Activated CD8-positive, alpha-beta memory T cell treated with anti-CD3 and anti-CD28 coated beads, Interleukin-2, amount 10 ng/mL, durations not matched to agents 7 days and 5 days (primary cell): ENCODE measurements at places on chromosomes 12 and 14. TPM values are rescaled to one million over a fixed set of nuclear protein-coding genes. Genes with fewer than 3 reads are reported as not detected.

GRCh38 chr14:70663707-70664179 lies 22.0 kb downstream of the TTC9 start:
- H3K4me1 ChIP-seq, result peaks cover 47% of the 10 kb centered on the region
- H3K27ac ChIP-seq, result no peak overlapping the region

GRCh38 chr14:32166924-32167323 lies 34.9 kb upstream of the RNU6-7 start:
- no peaks in the 10 kb centered on the region for H3K27me3 ChIP-seq
- H3K27ac ChIP-seq, result no peak overlapping the region
- DNase-seq, result no peak
- H3K4me1 ChIP-seq, result no peaks in the 10 kb centered on the region

GRCh38 chr12:29889737-29890136 lies 106.0 kb upstream of the TMTC1 start:
- H3K27ac ChIP-seq, result no peak overlapping the region
- no peak overlapping the region for H3K4me3 ChIP-seq
- H3K27me3 ChIP-seq, result no peaks in the 10 kb centered on the region

DNA sequence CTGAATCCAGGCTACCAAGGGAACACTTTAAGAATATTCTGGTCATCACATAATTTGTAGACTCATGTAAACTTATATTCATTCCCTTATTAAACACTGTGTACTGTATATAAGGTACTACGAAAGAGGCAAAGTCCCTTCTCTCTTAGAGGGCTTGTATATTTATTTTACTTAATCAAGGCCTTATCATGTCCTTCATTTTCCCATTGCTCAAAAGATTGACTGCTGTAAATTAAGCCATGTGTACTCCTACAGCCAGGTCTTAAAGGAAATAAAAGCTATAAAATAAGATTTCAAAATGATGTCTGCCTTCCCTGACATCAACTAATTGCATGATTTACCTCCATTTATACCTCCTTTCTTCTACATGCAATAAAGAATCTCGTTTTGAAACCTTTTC lies 5.0 kb downstream of the DENND5B start:
- H3K27me3 ChIP-seq, result peaks cover 37% of the 10 kb centered on the region
- DNase-seq, result no peak
- no peak overlapping the region for H3K27ac ChIP-seq
- H3K36me3 ChIP-seq, result no peaks in the 10 kb centered on the region

DNA sequence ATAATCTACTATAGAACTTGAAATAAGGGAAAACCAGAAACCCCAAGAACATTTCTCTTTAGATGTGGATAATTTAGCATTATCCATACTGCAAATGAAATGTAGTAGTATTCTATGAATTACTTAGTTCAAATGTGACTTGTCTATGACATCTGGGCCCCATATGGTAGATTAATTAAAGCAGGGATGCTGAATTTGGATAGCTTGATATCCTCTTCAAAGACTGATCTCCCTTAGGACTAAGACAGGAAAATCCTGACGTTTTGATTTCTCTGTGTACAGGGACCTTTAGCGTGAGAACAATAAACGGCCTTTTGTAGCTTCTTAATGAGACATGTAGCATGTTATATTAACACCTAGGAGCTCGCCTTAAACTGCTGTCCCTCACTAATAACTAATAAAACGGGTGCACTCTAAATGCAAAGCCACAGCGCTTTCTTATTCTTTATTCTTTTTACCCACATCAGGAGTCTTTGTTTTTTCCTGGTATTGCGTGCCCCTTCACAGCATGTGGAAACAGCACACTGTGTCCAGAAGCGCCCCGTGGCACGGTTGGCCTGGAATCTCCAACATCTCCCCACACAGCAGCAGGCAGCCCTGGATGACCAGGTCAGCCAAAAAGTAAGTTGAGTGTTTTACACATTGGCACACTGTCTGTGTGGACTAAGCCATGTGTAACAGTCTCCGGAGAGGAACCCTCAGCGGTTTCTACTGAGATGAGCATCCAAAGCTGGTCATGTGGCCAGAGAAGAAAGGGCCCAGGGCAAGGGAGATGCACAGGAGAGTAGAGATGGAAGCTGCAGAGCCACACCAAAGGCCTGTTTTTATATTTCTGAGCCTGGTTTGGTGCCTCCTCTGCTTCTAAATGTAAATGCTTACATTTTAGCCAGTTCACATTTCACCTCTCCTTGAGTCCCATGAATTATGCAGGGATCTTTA lies 93.1 kb downstream of the SRGAP1 start:
- no peaks in the 10 kb centered on the region for H3K4me1 ChIP-seq
- no peak overlapping the region for H3K27ac ChIP-seq
- no peaks in the 10 kb centered on the region for H3K36me3 ChIP-seq
- peaks cover 14% of the 10 kb centered on the region for H3K27me3 ChIP-seq
- H3K4me3 ChIP-seq, result no peak overlapping the region

DNA sequence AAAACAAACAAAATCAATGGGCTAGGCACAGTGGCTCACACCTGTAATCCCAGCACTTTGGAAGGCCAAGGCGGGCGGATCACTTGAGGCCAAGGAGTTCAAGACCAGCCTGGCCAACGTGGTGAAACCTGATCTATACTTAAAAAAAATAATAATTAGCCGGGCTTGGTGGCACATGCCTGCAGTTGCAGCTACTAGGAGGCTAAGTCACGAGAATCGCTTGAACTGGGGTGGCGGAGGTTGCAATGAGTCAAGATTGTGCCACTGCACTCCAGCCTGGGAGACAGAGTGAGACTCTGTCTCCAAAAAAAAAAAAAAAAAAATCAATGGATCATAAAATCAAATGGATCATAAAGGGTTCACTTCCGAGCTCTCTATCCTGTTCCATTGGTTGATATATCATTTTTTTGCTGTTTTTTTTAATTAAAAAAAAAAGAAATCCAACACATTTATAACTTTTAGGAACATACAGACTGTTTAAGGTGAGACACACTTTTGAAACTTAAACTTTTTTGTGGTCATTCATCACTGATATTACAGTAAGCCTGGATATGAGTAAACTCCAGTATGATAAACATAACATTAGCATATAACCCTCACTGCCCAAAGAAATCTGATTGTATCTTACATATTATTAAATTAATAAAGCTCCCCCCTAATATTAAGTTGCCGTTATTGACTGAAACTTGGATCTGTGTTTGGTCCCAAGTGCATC lies 22.1 kb downstream of the MOK start:
- H3K27me3 ChIP-seq, result no peaks in the 10 kb centered on the region
- H3K4me1 ChIP-seq, result no peaks in the 10 kb centered on the region
- no peak for DNase-seq

DNA sequence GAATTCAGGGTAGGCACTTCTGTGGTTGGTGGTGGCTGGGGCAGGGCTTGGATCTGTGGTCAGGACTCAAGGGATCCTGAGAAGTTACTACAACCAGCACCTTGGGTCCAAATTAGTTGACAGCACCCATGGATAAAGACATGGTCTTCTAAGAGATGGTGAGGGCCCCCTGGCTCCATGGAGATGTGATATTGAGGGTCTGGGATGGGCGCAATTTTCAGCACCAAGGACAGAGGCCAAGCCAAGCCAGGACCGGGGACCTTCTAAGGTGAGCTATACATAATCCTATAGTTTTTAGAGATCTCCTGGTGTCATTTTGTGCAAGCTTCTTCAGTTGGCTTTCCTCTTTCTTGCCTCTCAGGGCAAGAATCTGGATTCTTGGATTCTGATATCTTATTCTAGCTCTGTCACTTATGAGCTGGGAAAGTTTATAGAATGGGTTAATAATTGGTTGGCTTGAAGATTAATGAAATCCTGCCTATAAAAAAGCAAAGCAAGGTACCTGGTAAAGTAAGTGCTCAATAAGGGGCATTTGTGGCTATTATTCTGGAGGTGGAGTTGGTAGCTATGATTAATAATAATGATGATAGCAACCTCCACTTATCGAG lies 130.1 kb upstream of the LHX5 start:
- H3K4me1 ChIP-seq, result no peaks in the 10 kb centered on the region
- H3K4me3 ChIP-seq, result no peak overlapping the region
- no peak for DNase-seq
- no peaks in the 10 kb centered on the region for H3K36me3 ChIP-seq
- no peaks in the 10 kb centered on the region for H3K27me3 ChIP-seq

DNA sequence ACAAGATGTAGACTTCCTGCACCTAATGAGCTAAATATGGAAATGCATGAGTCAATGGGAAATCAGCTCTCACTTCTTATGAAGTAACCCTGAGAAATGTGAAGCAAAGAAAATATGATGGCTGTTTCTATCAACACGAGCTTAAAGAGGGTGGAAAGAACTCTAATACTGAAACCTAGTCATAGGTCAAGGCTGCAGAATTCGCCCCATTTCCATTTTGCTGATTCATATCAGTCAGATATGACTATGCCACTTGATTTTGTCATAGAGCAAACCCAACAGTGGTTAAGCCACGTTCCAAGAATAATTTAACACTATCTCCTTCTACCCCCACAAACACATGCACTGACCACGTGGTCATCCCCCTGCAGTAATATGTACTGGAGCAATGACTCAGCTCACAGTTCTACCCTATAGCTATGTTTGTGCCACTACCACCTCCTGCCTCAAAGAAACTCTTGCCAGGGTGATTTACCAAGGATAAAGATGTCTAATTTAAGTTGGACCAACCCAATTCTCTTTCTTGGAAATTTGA lies 157.5 kb downstream of the TMTC3 start:
- peak overlapping the region; percentile 81 for H3K27ac ChIP-seq
- peaks cover 5% of the 10 kb centered on the region for H3K36me3 ChIP-seq
- peak overlapping the region; percentile 2 for H3K4me3 ChIP-seq
- peaks cover 1% of the 10 kb centered on the region for H3K27me3 ChIP-seq
- H3K4me1 ChIP-seq, result peaks cover 31% of the 10 kb centered on the region
- DNase-seq, result peak; percentile 85

DNA sequence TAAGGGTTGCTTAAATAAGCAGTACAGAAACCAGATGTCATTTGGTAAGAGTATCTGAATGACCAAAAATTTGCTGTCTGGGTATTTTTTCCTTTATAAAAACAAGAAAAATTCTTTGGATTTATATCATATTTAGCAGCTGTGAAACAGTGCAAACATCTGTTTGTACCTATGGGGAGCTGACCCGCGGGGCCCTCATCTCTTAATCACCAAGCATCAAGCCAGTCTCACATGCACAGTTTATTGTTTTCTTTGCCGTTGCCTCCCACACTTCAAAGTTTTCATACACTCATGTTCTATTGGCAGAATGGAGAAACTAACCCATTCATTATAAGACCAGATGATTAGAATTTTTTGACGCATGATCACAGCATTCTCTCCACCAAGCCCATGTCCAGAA lies 142.2 kb downstream of the BMP4 start:
- H3K4me1 ChIP-seq, result no peaks in the 10 kb centered on the region
- DNase-seq, result no peak
- no peaks in the 10 kb centered on the region for H3K27me3 ChIP-seq
- no peak overlapping the region for H3K27ac ChIP-seq

GRCh38 chr14:59308086-59308485 lies 119.6 kb downstream of the DAAM1 start:
- no peak overlapping the region for H3K27ac ChIP-seq
- H3K4me1 ChIP-seq, result peaks cover 14% of the 10 kb centered on the region
- H3K4me3 ChIP-seq, result no peak overlapping the region
- DNase-seq, result no peak
- H3K27me3 ChIP-seq, result no peaks in the 10 kb centered on the region
- peaks cover 1% of the 10 kb centered on the region for H3K36me3 ChIP-seq

- peak; percentile 12 for DNase-seq
- peaks cover 12% of the 10 kb centered on the region for H3K27me3 ChIP-seq
- no peaks in the 10 kb centered on the region for H3K36me3 ChIP-seq
- no peak overlapping the region for H3K4me3 ChIP-seq
Observed at GRCh38 chr12:131461096-131461495, 249.8 kb upstream of the SFSWAP start.

DNA sequence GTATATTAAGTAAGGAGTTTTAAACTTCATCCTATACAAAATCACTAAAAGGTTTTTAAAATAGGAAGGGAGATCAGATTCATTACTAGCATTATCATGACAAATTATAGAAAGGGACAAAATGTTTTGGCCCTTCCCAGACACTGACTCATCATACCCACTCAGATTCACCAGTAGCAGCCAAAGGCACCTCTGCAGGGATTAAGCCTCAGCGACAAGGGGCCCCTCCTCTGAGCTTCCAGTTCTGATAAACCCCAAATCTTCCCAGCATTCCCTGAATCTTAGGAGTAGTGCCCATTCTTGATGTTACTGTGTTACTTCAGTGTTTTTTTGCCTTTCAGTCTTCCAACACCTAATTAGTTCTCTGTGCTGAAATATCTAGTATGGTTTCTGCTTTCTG lies 14.5 kb downstream of the KRAS start:
- H3K27me3 ChIP-seq, result no peaks in the 10 kb centered on the region
- H3K36me3 ChIP-seq, result peaks cover 28% of the 10 kb centered on the region
- H3K4me3 ChIP-seq, result no peak overlapping the region
- DNase-seq, result no peak

GRCh38 chr12:114682106-114682784 lies 1.7 kb downstream of the TBX3 start:
- H3K36me3 ChIP-seq, result peaks cover 6% of the 10 kb centered on the region
- H3K27ac ChIP-seq, result no peak overlapping the region
- no peak for DNase-seq
- H3K4me3 ChIP-seq, result no peak overlapping the region
- H3K27me3 ChIP-seq, result peaks cover 81% of the 10 kb centered on the region

DNA sequence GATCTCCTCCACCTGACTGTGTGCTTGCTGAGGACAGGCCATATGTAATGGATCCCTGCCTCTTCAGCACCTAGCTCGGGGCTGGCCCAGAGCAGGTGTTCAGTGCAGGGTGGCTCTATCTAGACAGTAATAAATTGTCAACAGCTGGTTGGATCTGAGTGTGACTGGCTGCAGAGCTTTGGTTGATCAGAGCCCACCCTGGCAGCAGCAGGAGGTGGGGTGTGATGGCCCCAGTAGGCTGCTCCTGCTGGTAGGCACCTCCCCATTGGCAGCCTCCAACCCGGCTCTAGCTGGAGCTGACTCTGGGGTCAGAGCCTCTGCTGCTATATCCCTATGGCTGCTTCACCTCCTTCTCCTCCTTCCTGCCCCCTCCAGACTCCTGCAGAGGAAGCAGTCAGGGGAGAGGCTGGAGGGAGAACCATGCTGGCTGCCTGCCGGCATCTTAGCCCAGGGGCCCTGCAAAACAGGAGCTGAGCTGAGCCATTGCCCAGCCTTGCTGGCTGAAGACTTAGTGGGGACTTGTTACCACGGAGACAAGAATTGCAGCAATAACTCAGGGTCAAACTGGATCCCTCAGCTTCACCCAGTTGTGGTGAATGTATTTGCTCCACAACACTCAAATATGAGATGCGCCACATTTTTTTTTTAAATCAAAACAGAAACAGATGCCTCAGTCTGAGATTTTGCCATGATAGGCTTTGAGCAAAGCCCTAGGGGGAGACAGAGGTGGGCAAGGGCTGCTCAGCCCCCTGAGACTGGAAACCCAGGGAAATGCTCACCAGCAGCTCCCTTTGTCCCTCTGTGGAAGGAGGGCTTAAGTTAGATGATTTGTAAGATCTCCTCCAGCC lies 22.2 kb downstream of the TMEM63C start:
- no peaks in the 10 kb centered on the region for H3K36me3 ChIP-seq
- H3K4me3 ChIP-seq, result no peak overlapping the region
- H3K27ac ChIP-seq, result no peak overlapping the region
- H3K4me1 ChIP-seq, result no peaks in the 10 kb centered on the region
- H3K27me3 ChIP-seq, result no peaks in the 10 kb centered on the region
- DNase-seq, result no peak

GRCh38 chr14:59333235-59333634 lies 131.9 kb downstream of the GPR135 start:
- H3K4me3 ChIP-seq, result no peak overlapping the region
- H3K36me3 ChIP-seq, result peaks cover 1% of the 10 kb centered on the region
- H3K27ac ChIP-seq, result no peak overlapping the region
- DNase-seq, result no peak

Gene PPM1H
- 0.68 TPM for total RNA-seq

Gene KRT2
- total RNA-seq, result not detected

Gene IL31
- total RNA-seq, result not detected

Gene FGF6
- total RNA-seq, result not detected

Gene KRT78
- not detected for total RNA-seq

Gene INSM2
- total RNA-seq, result not detected

Gene NTF3
- not detected for total RNA-seq

Gene BHLHE41
- total RNA-seq, result not detected

Gene PHETA1
- 3.4 TPM for total RNA-seq

Gene CLEC4D
- total RNA-seq, result not detected
